ENCODE measurements at places on chromosomes 16 and 17.

GRCh38 chr17:66287911-66288310 is 14.5 kb upstream of the PRKCA start:
- DNase-seq = no peak

GRCh38 chr17:55743103-55743679 is 7.7 kb upstream of the PCTP start:
- DNase-seq = no peak

DNA sequence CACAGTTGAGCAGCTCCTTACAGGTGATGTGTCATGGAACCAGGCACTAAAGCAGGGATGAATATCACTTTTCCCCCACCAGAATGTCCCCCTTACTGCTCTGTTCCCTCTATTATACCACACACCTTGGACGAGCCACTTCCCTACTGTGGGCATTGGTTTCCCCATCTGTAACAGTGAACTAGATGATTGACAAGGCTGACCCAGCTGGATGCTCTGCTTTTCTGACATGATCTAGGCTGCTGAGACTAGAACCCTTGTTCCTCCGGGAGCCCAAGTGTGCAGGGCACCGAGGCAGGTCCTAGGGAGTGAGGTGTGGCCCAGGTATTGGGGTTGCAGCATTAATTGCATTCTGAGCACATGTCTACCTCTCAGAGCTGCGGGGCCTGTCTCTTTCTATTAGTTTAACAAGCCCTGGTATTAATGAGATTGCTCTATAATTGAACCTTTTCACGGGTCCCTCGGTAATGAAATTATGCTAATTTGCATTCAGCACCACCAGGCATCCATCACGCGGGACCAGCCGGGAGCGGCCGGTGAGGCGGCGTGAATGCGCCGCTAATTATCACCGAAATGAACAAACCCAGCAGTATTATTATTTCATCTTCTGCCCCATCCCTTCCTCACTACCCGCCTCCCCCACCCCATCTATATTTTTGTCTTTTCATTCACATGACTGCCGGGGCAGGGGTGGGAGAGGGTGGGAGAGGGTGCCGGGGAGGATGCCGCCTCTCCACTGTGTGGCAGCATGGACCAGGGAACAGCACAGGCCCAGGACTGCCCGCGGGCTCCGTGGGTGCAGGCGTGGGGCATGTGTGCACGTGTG is 121.1 kb downstream of the CYLD start:
- DNase-seq = no peak

- no peak for DNase-seq
Observed at GRCh38 chr16:10356870-10357842, 28.7 kb upstream of the ATF7IP2 start.

GRCh38 chr16:85424260-85425073 is 188.7 kb upstream of the GSE1 start:
- no peak for DNase-seq

DNA sequence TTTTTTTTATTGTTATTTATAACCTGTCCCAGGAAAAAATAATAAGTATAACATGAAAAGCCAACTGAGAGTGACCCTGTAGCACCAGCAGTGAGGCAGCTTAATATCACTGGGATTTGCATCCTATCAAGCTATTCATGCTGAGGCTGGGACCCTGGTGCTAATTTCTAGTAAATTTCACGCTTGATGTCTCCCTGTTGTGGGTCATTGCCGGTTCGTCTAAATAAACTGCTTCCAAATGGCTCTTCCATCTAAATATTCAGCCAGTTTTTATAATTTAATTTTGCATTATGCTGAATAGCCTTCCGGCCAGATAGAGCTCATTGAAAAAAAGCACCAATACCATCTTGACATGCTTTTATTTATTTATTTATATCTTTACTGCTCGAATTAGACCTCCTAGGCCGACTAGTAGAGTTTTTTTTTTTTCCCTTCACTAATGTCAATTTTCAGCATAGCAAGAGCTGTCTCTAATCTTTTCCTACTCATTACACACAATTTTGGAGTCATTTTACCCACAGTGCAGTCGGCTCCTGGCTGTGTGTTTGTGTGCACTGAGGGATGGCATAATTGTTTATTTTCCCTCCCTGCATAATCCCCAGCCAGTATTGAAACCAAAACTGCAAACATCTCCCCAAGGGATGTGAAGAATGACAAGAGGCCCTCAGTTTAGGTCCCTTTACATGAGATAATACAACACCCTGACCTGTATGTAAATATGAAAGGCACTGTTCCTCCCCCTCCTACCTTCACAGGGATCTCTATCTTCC is 168.8 kb downstream of the AATF start:
- no peak for DNase-seq

DNA sequence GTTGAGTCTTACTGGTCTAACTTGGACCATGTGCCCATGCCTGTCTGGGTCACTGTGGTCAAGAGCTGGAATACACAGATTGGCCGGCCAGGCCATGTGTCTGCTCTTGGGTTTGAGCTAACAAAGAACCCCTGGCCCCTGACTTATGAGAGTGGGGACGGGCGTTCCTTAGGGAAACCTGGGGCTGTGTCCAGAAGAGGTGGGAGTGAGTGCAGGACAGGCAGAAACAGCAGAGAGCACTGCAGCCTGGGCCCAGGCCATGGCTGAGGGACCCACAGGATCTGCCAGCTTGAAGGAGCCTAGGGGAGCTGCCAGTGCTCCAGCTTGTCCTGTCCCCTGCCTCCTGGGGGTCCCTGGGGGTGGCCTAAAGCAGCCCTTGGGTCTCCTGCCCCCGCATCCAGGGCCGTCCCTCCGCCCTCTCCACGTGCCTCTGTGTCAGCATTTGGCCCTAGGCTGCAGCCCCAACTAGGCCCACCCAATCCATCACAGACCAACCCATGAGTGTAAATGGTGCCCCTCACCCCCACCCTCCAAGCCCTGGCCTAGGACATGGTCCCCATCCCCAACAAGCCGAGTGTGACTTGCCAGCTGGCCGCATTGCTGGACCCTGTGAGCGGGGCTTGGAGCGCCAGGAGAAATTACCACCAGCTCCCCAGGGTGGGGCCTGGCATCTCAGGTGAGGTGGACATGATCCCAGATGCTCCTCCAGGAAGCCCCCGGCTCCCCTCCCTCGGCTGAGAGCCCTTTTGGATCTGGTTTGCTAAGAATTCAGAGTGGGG is 12.5 kb upstream of the DRC7 start:
- DNase-seq = no peak

DNA sequence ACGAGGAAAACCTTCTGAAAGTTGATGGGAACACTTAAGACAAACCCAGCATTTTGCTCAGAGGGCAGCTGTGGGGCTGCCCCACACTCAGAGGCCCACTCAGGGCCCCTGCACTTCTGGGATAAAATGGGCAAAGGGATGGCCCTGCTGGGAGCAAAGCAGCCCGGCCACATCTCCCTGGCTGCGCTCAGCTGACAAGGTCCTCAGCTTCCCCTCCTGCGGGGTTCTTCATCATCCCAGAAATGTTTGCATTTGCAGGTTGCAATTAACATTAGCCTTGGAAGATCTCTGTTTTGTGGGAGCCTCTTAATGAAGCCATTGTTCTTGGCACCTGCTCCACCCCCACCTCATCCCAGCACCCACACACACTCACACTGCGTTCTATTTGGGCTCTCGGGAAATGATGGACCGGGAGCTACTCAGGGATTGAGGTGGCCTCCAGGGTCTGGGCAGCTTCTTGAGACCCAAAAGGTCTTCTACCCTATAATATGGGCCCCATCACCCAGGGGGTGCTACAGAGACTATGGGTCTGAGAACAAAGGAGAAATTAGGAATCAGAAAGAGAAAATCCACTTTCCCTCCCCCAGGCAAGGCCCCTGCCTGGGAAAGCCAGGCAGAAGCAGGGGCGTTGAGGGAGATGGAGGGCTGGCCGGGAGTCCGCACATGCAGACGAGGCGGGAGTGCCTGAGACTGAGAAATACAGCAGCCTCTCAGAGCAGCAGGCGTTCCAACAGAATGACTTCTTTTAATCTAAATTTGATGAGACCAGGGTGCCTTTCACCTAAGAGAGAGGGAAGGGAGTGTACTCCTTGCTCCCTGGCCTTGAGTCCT is 53.7 kb upstream of the RPL38 start:
- DNase-seq = no peak

- no peak for DNase-seq
Observed at GRCh38 chr16:88045820-88046303, 94.6 kb downstream of the BANP start.

GRCh38 chr16:61576476-61576875 is 459.8 kb downstream of the CDH8 start:
- no peak for DNase-seq

GRCh38 chr16:88540346-88540977 is 29.7 kb upstream of the ZC3H18 start:
- no peak for DNase-seq

DNA sequence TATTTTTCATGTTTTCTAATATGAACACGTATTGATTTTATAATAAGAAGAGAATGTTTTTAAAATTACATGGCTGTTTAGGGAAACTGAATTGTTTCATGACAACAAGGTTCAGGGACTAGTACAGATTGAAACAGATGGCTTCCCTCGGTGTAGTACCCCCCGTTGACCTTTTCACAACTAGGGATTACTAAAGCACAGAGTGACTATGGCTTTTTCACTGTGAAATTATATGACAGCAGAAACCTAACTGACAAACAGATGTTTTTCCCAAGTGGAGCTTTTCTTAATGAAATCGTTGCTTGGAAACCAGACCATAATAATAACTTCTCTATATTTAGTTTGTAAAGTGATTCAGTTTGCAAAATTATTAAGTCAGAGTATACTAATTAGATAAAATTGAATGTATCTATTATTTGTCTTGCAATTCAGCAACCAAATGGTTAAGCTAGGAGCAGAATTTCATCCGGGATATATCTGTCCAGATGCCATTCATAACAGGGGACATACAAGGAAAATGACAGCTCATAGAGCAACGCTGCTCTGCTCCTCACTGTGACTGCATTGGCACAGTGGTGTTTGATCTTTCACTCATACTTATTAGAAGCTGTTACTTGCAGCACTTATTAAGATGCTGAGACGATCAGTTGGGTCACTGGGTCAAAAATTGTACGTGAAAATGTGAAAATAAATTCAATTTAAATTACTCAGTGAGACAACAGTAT is 111.7 kb downstream of the TANGO6 start:
- DNase-seq = no peak

DNA sequence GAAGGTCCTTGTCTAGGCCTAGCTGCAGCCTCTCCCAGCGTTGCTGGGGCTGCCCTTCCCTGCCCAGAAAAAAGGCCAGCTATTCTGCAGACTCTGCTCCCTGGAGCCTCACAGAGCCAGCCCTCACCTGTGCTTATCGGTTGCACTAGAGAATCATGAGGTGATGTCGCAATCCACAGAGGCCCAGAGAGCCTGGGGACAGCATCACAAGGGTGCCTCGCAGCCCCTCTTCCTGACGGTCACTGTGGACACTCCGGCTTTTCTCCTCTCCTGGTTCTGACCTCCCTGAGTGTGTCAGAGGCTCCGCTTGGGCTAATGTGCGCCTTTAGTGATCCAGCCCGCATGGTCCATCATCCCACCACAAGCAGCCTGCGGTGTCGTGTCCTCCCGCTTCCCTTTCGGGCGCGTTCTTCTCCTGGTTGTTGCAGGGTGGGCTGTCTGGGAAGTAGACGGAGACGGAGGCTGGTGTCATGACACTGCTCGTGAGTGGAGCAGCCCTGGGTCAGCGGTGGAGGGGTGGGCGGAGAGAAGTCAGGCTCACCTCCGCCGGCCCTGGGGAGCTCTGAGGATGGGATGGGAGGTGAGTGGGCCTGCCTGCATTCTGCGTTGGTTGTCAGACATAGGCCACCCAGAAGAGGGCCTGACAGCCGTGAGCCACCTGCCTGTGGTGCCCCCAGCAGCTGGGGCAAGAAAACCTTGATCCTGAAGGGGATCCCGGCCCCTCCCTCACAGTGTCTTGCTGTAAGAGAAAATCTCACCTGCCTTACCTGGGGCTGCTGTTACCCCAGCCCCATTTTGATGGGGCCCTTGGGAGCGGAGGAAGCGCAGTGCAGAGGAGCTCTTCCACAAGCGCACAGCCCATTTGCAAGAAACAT is 165.9 kb upstream of the CHMP6 start:
- DNase-seq = no peak

- no peak for DNase-seq
Observed at GRCh38 chr17:36730857-36731490, 129.6 kb downstream of the MRM1 start.

- DNase-seq = no peak
Observed at GRCh38 chr16:47884116-47884725, 271.6 kb downstream of the ABCC12 start.

DNA sequence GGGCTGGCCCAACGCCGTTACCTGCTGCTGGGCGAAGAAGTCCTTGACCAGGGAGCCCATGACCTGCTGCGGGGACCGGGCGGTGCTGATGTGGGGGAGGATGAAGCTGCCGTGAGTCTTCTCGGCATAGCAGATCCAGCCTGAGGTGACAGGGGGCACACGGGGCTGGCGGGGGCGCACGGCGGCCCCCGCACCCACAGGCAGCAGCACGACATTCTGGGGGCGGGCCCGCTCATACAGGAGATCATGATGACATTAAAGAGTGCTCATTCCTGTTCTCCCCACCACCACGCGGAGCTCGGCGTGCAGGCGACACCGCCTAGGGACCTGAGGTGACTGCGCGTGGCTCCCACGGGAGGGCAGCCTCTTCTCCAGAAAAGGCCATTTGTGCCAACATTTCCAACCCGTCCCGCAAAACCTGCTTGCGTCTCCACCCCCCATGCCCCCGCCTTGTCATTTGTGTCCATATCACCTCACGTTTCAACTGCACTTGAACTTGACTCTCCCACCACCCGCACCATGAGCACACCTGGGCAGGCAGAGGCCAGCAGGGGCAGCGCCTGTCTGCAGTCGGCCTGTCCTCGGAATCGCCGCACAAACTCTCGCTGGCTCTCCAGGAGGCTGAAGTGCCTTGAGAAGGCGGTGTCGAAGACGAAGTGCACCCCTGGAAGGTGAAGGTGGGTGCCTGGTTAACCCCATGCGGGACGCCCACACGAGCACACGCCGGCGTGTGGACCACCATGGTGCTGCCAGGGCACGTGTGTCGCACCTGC is 6.4 kb downstream of the CIAO3 start:
- no peak for DNase-seq

- no peak for DNase-seq
Observed at GRCh38 chr17:59466946-59467801, 98.2 kb upstream of the DHX40 start.

DNA sequence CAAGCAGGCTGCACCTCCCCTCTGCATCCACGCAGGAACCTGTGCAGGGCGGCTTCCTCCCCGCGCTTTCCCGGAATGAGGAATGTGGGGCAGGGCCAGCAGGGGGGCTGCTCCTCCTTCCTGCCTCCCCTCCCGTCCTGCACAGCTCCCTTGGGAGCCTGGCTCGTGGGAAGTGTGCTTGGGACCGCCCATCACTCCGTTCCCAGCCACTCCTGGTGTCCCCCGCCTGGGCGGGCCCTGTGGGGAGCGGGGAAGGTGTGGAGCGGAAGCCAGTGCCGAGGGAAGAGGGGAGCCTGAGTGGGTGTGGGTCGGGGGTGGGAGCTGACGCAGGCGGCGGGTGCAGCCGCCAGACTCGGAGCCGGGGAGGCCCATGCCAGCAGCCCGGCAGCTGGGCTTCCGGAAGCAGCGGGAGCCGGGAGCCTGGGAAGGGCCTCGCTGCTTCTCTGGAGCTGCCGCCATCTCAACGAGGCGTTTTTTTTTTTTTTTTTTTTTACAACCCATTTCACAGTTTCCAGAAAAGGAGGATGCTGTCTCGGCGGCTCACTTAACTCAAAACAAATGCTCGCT is 24.1 kb downstream of the BAHCC1 start:
- no peak for DNase-seq

- DNase-seq = no peak
Observed at GRCh38 chr16:66903544-66904427, 14.9 kb downstream of the CDH16 start.

GRCh38 chr16:56558024-56558747 is 6.7 kb upstream of the MT4 start:
- no peak for DNase-seq

GRCh38 chr17:78539781-78540180 is 37.4 kb downstream of the DNAH17 start:
- DNase-seq = no peak

Measured in AML-193 (cell line).